Colonic mucosa (tissue), 4 donors: ENCODE measurements at places on chromosomes 2 and 18. TPM values are rescaled to one million over a fixed set of nuclear protein-coding genes. Genes with fewer than 3 reads are reported as not detected.

The COA5 gene
- 23.5 TPM for total RNA-seq

The UGT1A5 gene
- total RNA-seq: 1.1 TPM

The ACKR3 gene
- 10.1 TPM for total RNA-seq

The KYNU gene
- 0.64 TPM for total RNA-seq

The TTR gene
- total RNA-seq: 1.7 TPM

The DES gene
- 917 TPM for total RNA-seq

The EML6 gene
- total RNA-seq: 2.1 TPM

The TEX44 gene
- total RNA-seq: not detected

The ANTXR1 gene
- 17.0 TPM for total RNA-seq

The SSB gene
- 49.5 TPM for total RNA-seq

The TMEFF2 gene
- total RNA-seq: 0.24 TPM

The MEP1B gene
- total RNA-seq: 1.8 TPM

- H3K36me3 ChIP-seq: no peaks in the 10 kb centered on the region
- H3K4me3 ChIP-seq: no peak overlapping the region
- no peaks in the 10 kb centered on the region for H3K27me3 ChIP-seq
- no peak for DNase-seq
Measured at GRCh38 chr2:181312515-181312927, 144.7 kb upstream of the ITGA4 start.

DNA sequence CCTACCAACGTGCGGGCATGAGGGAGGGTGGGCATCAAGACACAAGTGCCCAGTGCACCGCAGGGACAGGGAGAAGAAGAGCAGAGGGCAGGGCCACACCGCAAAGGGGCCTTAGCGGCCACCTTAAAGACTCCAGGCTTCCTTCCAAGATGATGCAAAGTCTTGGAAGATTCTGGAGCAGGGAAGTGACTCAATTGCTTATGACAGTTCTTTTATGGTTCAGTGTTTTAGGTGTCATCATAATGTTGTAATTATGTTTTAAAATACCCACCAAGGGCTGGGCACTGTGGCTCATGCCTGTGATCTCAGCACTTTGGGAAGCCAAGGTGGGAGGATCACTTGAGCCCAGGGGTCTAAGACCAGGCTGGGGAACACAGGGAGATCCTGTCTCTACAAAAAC, 44.5 kb upstream of the SEMA4C start:
- H3K36me3 ChIP-seq: no peaks in the 10 kb centered on the region
- H3K4me1 ChIP-seq: no peaks in the 10 kb centered on the region
- no peak overlapping the region for H3K27ac ChIP-seq
- no peaks in the 10 kb centered on the region for H3K27me3 ChIP-seq
- no peak overlapping the region for H3K4me3 ChIP-seq

DNA sequence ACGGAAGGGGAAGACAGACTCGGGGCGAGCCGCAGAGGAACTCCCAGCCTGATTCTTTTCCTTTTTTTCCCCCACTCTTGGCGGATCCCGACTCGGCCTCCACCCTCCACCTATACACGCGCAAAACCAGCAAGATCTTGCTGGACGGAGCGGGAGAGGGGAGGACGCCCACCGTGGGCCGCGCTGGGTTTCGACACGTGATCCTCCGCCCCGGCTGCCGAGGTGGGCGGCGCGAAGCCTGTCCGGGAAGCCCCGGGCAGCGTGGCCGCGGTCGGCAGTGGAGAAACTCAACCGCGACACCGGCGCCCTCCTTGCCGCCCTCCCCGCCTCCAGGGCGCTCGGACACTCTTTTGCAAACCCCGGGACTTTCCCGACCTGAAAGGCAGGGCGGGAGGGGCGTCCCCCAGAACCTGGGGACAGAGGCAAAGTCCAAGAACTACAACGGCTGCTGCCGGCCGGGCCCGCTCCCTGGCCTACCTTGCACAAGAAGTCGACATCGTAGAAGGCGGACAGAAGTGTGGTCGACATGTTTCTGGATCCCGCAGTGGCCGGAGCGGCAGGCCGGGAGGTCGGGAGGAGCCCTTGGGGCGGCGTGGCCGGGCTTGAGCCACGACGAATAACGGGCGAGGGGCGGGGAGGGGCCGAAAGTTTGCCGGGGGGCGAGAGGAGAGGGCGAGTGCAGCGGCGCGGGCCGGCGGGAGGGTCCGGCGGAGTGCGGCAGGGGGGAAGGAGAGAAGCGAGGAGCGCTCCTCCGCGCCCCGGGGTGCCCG, 433 bp downstream of the ZFP36L2 start:
- H3K27ac ChIP-seq: peak overlapping the region; percentile 97
- H3K27me3 ChIP-seq: no peaks in the 10 kb centered on the region

GRCh38 chr18:46560671-46561045, 96.4 kb downstream of the LOXHD1 start:
- no peak overlapping the region for H3K27ac ChIP-seq
- no peaks in the 10 kb centered on the region for H3K27me3 ChIP-seq
- H3K4me3 ChIP-seq: no peak overlapping the region
- H3K4me1 ChIP-seq: no peaks in the 10 kb centered on the region
- no peak for DNase-seq
- H3K36me3 ChIP-seq: no peaks in the 10 kb centered on the region

DNA sequence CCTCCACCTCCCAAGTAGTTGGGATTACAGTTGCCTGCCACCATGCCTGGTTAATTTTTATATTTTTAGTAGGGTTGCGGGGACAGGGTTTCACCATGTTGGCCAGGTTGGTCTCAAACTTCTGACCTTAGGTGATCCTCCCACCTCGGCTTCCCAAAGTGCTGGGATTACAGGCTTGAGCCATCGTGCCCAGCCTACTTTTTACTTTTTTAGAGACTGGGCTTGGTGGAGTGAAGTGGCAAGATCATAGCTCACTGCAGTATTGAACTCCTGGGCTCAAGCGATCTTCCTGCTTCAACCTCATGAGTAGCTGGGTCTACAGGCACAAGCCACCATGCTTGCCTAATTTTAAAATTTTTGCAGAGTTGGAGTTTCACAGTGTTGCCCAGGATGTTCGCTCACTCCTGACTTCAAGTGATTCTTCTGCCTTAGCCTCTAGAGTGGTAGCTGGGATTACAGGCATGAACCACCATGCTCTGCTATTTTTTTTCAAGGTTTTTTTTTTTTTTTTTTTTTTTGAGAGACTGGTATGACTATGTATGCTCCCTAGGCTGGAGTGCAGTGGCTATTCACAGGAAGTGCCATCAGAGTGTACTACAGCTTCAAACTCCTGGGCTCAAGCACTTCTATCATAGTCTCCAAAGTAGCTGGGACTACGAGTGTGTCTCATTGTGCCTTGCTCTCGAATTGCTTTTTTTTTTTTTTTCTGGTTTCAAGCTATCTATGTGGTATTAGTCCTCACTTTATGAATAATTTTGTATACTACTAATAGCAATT, 11.9 kb downstream of the MSH2 start:
- H3K4me1 ChIP-seq: no peaks in the 10 kb centered on the region
- DNase-seq: peak; percentile 1
- H3K27ac ChIP-seq: no peak overlapping the region

DNA sequence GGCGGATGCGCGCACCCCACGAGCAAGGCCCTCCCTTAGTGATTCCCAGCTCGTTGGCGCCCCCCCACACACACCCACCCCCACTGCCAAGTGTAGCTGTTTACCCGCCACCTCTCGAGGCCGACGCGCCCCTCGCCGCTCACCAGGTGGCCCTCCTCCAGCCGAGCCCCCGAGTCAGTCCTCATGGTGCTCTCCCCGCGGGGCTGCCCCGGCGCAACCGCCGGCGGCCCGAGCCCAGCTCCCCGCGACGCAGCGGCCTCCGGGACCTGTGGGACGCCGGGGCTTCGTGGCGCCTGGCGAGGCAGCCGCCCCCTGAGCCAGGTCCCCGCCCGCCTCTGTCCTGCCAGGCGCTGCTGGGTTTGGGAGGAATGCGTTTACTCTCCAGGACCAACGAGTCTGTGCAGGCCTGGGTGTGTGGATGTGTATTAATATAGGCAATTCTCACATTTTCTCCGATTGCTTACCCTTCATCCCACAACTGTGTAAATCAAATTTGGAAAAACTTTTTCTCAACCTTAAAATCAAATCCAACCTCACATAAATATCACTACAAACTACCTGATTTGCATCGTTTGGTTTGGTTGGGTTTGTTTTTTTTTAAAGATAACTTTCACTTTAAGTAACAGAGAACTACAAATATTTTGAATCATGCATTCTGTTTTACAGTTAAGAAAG, at the start of gene TMEM237:
TSS of gene TMEM237 (minus strand) at position 288 of the 675 bp plus-strand sequence. CDS start at position 185, 103 bp downstream.
- no peaks in the 10 kb centered on the region for H3K36me3 ChIP-seq
- no peak for DNase-seq
- H3K4me1 ChIP-seq: peaks cover 4% of the 10 kb centered on the region
- H3K27me3 ChIP-seq: no peaks in the 10 kb centered on the region
- H3K27ac ChIP-seq: peak within 1 kb of the TSS; percentile 72

GRCh38 chr2:229261599-229261998, 9.5 kb downstream of the PID1 start:
- H3K4me3 ChIP-seq: no peak overlapping the region
- no peak overlapping the region for H3K27ac ChIP-seq
- no peaks in the 10 kb centered on the region for H3K4me1 ChIP-seq
- no peak for DNase-seq
- H3K36me3 ChIP-seq: no peaks in the 10 kb centered on the region
- no peaks in the 10 kb centered on the region for H3K27me3 ChIP-seq

GRCh38 chr2:64998658-64999061, 9.5 kb downstream of the SLC1A4 start:
- H3K4me3 ChIP-seq: no peak overlapping the region
- no peaks in the 10 kb centered on the region for H3K36me3 ChIP-seq
- H3K4me1 ChIP-seq: no peaks in the 10 kb centered on the region

- H3K27ac ChIP-seq: no peak overlapping the region
- H3K4me1 ChIP-seq: no peaks in the 10 kb centered on the region
- no peaks in the 10 kb centered on the region for H3K36me3 ChIP-seq
- H3K4me3 ChIP-seq: no peak overlapping the region
- no peaks in the 10 kb centered on the region for H3K27me3 ChIP-seq
- peak; percentile 8 for DNase-seq
Measured at GRCh38 chr2:60475123-60475830, 78.2 kb downstream of the BCL11A start.

GRCh38 chr2:191625016-191625415, 52.9 kb upstream of the NABP1 start:
- H3K4me1 ChIP-seq: no peaks in the 10 kb centered on the region
- no peak overlapping the region for H3K27ac ChIP-seq
- H3K36me3 ChIP-seq: no peaks in the 10 kb centered on the region
- no peak overlapping the region for H3K4me3 ChIP-seq

DNA sequence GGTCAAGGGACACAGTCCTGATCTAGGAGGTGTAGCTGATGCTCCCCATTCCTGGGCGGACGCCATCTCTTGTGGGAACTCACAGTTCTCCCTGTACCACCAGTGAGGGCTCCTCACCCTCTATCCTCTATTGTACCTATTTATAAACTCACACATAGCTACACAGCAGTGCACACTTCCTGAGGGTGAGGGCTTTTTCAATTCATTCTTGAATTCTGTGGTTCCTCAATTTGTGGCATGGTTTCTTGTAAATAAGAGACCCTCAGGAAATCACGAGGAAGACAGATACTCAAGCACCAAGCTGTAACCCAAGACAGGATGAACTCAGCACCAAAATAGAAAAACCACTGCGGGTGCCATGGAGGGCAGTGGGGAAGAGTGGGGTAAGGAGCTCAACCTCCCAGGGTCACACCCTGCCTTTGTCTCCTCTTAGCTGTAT, 245.9 kb upstream of the PXDN start:
- no peaks in the 10 kb centered on the region for H3K27me3 ChIP-seq
- no peak overlapping the region for H3K27ac ChIP-seq
- H3K4me1 ChIP-seq: no peaks in the 10 kb centered on the region
- no peaks in the 10 kb centered on the region for H3K36me3 ChIP-seq
- H3K4me3 ChIP-seq: no peak overlapping the region
- no peak for DNase-seq

GRCh38 chr18:45528712-45529336, 86.5 kb upstream of the SLC14A2 start:
- no peak overlapping the region for H3K27ac ChIP-seq
- H3K4me1 ChIP-seq: no peaks in the 10 kb centered on the region
- H3K27me3 ChIP-seq: no peaks in the 10 kb centered on the region
- no peaks in the 10 kb centered on the region for H3K36me3 ChIP-seq
- H3K4me3 ChIP-seq: no peak overlapping the region

DNA sequence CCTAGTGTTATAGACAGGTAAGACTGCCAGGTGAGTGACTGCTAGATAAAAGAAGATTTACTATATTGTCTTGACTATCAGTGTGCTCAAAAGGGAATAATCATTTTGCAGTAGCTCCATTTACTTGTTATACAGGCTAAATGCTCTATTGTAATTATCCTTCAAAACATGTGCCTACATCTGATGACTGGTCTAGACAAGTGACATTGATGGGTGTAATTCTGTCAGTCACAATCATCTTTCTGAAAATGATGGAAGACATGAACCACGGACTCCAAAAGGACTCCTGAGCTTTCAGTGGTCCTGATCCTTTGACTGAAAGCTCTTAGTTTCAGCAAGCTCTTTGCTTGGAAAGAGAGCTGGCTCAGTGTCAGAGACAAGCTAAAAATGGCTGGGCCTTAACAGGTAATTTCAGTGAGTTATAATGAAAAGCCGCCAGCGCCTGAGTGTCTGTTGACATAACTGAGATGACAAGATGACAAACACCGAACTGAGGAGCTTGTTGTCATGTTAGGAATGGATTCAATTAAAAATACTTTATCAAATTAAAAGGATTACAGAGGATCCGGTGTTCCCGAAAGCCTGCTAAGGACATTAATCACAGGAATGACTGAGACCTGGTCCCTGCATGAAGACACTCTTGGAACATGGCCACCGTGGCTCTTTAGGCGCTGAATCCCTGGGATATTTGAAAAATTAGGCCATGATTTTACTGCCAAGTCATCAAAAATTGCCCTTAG, 141.7 kb downstream of the CMPK2 start:
- H3K4me3 ChIP-seq: no peak overlapping the region
- no peaks in the 10 kb centered on the region for H3K36me3 ChIP-seq
- DNase-seq: no peak
- H3K27me3 ChIP-seq: no peaks in the 10 kb centered on the region

DNA sequence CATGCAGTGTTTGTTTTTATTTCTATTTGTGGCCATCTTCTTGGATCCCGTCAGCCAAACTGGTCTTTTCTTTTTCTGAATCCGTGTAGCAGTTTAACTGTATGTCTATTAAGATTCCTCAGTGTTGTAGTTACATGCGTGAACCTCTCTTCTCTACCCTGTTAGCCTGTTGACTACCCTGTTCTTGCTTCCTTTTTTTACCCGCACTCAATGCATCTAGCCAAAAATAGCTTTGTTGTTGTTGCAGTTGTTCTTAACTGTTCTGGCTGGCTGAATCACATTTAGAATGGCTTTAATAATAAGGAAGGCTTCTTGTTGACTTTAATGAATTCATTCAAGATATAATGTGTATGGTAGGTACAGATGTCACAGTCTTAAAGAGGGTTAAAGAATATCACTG, 137.1 kb downstream of the LCLAT1 start:
- no peaks in the 10 kb centered on the region for H3K4me1 ChIP-seq
- no peaks in the 10 kb centered on the region for H3K27me3 ChIP-seq
- no peak overlapping the region for H3K27ac ChIP-seq
- H3K4me3 ChIP-seq: no peak overlapping the region

GRCh38 chr2:111622859-111623258, 261.1 kb downstream of the ANAPC1 start:
- no peaks in the 10 kb centered on the region for H3K36me3 ChIP-seq
- DNase-seq: no peak
- no peaks in the 10 kb centered on the region for H3K4me1 ChIP-seq
- H3K4me3 ChIP-seq: no peak overlapping the region
- no peaks in the 10 kb centered on the region for H3K27me3 ChIP-seq

- DNase-seq: no peak
- no peak overlapping the region for H3K4me3 ChIP-seq
- H3K27me3 ChIP-seq: no peaks in the 10 kb centered on the region
- no peaks in the 10 kb centered on the region for H3K4me1 ChIP-seq
- no peaks in the 10 kb centered on the region for H3K36me3 ChIP-seq
- no peak overlapping the region for H3K27ac ChIP-seq
Measured at GRCh38 chr2:16925145-16925544, 259.5 kb upstream of the CYRIA start.
